ENCODE measurements at places on chromosomes 5 and 9.
A peak's percentile ranks its signal among the peaks of the same experiment; 100 is the strongest.

DNA sequence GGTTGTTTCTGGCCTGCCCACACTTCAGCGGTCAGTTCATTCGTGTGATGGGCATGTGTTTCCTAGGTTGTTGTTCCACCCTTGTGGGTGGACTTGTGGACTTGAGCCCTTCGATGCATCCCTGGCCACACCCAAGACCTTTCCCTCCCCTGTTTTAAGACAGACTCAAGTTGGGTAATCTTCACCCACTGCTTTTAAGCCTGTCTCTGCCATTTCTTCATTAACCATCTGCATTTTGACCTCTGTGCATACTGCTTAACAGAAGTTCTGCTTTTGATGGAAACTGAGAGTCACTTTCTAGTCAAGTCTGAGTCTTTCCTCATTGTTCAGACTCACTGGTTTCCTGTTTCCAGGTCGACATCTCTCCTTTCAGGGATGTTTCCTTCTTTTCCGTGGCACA is 233.7 kb downstream of the ARHGEF28 start:
- no peak for DNase-seq

GRCh38 chr9:130770679-130771442 is 64.2 kb upstream of the ABL1 start:
- peak; percentile 74 for DNase-seq

GRCh38 chr9:30116673-30117217 is 2267.7 kb upstream of the ACO1 start:
- no peak for DNase-seq

DNA sequence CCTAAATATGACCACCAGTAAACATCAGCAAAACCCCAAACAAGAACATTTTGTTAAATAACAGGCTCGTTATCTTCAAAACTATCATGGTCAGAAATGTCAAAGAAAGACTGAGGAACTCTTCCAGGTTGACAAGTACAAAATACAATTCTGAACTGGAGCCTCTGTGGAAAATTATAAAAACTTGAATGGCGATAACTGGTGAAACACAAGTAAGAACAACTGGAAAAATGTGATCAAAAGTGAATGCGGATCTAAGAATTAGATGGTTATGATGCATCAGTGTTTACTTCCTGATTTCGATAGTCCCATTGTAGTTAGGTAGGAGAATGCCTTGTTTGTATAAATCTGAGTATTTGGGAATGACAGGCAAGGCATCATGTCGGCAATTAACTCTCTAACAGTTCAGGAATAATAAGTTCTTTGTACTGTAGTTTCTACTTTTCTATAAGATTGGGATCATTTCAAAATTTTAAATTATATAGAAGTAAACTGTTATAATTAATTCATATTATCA is 740.2 kb upstream of the DMAC1 start:
- no peak for DNase-seq

GRCh38 chr9:111736714-111737113 is 58.0 kb downstream of the SHOC1 start:
- DNase-seq, result no peak

DNA sequence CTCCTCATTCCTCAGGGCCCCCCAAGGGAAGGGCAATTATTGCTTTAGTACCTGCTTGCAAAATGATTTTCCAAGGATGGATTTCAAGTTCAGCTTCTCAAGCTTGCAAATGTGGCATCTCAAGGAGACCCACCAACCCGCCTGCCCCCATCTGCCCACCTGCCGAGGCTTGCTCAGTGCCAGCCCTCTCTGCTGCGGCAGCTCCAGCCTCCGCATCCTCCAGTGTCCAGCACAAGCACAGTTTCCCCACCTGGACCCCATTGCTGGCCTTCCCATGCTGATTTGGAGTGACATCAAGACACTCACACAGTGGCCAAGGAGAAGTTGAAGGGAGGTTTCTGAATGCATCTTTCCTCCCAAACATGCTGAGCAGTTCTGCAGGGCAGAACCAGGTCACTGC is 31.2 kb downstream of the MED10 start:
- no peak for DNase-seq

DNA sequence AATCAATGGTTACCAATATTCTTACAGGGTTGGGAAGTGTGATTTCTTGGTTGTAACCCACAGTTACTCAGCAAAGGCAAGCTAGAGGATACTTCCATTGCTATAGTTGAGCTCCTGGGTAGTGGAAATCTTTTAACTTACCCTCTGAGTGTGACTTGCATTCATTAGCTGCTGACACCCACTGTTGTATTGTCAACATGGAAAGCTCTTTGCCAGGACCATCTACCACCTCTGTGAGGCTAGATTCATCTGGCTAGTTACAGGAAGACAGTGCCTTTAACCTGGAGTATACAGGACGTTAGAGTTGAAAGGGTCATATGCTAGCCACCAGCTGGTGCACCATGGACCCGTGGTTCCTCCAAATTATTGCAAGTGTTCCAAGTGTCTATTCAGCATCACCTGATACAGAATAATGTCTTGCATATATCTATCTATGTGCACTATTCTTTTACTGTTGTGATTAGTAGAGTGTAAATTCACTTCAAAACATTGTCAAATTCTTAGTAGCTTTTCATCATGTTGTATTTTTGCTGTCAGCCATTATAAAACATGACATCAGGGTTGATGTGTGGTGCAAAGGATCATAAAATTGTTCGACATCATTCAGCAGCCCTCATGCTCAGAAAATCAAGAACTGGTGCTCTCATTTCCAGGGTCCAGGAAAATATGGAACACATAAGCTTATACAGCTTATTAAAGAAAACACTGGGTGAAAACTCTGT is 239.0 kb downstream of the PJA2 start:
- no peak for DNase-seq

GRCh38 chr9:90813523-90813922 is 11.9 kb downstream of the SYK start:
- DNase-seq, result no peak

DNA sequence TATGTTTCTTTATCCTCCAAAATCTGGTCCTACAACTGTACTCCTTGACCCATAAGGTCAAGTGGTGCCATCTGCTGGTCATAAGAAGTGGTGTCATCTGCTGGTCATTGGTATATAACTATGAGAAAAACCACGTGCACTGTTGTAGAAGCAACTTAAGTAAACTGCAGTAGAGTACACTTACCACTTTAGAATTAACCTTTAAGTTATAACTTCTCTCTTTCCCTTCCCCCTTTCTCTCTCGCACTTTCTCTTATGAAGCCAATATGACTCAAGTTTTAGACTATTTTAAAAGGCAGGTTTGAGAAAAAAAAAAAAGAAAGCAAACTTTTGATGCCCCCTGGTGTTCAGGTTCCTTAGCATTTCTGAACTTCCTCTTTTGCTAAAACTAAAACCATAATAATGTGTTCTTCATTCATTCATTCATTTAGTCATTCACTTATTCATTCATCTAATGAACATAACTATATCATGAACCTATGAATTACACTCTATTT is 12.8 kb upstream of the MTAP start:
- peak; percentile 88 for DNase-seq

- DNase-seq, result no peak
Observed at GRCh38 chr5:120499876-120500563, 35.9 kb downstream of the PRR16 start.

GRCh38 chr9:136459425-136459824 is 19.8 kb upstream of the INPP5E start:
- no peak for DNase-seq

- peak; percentile 61 for DNase-seq
Observed at GRCh38 chr5:134873494-134873893, 677 bp upstream of the TXNDC15 start.

- no peak for DNase-seq
Observed at GRCh38 chr5:82793808-82794419, 283.3 kb downstream of the TMEM167A start.

GRCh38 chr5:131223751-131224386 is 40.0 kb upstream of the CDC42SE2 start:
- no peak for DNase-seq

DNA sequence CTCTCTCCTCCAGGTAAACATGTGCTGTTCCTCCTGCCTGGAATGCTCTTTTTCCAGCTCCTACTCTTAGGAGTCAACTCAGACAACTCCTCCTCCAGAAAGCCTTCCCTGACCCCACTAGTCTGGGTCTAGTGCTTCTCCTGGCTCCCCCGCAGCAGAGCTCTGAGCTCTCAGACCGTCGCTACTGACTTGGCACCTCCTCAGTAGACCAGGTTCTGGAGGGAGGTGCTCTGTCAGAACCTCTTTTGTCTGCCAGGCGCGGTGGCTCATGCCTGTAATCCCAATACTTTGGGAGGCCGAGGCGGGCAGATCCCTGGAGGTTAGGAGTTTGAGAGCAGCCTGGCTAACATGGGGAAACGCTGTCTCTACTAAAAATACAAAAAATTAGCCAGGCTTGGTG is 3.4 kb downstream of the LRRC8A start:
- DNase-seq, result no peak

- no peak for DNase-seq
Observed at GRCh38 chr9:35904338-35904737, 1.7 kb upstream of the HRCT1 start.

DNA sequence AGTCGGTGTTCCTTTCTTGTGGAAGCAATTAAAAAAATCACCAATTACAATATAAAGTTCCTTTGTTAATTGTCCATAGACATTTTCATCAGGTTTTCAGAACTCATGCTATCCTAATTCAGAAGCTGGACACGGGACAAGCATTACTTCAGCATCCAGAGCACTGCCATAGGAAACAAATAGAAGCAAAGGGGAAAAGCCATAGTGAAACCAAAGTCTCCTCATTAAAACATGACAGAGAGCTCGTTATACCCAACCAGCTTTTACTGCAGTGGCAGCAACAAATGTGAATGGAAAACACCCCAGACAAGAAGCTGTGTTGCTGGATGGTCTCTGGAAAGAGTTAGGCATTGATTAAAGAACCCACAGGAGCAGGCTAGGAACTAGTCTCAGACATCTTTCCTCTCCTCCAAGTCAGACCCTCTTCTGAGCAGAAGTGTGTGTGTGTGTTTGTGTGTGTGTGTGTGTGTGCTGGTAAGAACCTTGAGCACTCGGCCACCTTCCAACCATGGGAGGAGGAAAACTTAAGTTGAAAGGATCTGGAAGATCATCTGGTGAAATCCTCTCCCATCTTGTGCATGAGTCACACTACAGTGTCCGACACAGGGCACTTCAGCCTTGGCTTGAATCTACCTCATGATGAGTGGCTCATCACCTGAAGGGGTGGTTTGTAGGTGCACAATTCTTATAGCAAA is 162.6 kb upstream of the ADAMTS16 start:
- DNase-seq, result no peak

DNA sequence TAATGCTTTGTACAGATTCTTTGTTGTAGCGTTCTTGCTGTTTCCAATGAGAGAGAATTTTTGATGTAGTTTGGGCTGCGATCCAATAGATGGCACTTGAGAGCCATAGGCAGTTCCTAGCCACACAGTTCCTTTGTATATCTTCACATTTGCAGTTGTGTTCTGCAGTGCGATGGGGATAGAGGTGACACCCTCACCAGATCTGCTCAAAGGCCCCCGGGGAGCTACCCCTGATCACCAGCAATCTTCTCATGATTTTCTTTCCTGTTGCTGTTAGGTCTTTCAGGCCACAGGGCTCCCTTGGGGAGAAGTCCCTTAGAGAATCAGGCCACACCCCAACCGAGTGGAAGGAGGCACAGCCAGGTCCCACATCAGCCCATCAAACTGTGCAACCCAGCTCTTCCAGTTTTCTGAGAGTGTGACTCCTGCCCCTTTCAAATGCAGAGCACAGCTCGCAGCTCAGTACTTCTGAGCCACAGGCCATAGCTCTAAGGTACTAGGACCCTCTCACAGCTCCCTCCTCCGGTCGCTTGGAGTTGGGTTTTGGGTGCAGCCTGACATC is 353.7 kb downstream of the SLCO4C1 start:
- peak; percentile 52 for DNase-seq

- no peak for DNase-seq
Observed at GRCh38 chr5:42689391-42689790, 67.2 kb upstream of the CCDC152 start.

- peak; percentile 51 for DNase-seq
Observed at GRCh38 chr5:159331093-159331973, 1.0 kb upstream of the IL12B start.

DNA sequence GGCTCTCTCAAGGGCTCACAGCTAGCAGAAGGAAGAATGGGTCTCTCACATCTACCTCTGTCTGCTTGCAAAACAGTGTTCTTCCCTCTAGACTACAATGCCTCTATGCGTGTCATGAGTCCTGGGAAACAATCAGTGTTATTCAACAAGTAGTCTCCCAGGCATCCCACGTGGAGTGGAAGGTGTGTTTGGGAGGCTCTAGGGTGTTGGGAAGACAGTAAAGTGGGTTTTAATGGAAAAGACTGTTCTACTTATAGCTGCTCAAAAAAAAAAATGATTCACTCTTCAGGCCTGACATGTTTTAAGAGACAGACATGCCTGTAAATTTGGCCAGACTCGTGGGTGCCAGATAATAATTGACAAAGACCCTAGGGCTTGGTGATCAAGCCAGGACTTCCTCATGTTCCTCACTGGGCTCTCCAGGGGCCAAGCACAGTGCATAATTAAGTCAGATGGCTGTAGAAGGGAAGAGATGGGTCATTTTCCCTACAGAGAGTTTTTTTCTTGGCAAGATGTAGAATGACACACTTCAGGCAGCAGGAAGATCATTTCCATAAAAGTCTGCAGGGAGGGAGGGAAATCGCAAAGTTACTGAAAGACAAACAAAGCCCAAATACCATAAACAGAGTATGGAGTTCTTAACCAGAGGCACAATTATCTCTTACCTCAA is 246.4 kb downstream of the ACTL7B start:
- DNase-seq, result no peak

DNA sequence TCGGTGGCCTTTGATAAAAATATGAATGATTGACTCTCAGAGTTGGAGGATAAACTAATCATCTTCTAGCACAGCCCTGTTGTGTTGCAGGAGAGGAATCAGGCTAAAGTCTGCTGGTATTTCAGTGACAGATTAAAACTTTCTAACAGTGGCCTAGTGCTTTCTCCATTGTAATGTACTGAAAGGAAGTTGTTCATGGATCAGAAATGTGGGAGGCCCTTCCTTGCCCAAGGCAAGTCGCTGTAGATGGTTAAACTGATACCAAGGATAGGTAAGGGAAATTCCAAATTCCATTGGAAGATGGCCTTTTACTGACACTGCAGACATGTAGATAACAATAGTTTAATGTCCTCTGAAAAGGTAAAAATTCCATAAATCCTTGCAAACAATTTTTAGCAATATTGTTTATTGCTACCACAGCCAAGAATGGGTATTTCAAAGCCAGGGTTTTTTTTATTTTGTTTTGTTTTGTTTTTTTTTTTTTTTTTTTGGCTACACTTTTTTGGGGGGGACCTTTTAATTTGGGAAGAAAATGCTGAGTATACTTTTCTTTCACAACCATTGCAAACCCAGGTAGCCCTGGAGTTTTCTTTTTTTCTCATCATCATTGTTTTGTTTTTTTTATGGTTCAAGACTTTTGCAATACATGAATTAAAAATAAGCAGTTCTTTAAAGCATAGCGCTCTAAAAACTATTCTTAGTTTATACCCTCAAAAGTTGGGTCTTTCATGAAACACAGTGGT is 35.5 kb downstream of the WDR36 start:
- no peak for DNase-seq
